ENCODE measurements at places on chromosomes 5 and 9.
A peak's percentile ranks its signal among the peaks of the same experiment; 100 is the strongest.

GRCh38 chr5:151028717-151029116 lies 8.3 kb downstream of the GPX3 start:
- DNase-seq, result no peak

DNA sequence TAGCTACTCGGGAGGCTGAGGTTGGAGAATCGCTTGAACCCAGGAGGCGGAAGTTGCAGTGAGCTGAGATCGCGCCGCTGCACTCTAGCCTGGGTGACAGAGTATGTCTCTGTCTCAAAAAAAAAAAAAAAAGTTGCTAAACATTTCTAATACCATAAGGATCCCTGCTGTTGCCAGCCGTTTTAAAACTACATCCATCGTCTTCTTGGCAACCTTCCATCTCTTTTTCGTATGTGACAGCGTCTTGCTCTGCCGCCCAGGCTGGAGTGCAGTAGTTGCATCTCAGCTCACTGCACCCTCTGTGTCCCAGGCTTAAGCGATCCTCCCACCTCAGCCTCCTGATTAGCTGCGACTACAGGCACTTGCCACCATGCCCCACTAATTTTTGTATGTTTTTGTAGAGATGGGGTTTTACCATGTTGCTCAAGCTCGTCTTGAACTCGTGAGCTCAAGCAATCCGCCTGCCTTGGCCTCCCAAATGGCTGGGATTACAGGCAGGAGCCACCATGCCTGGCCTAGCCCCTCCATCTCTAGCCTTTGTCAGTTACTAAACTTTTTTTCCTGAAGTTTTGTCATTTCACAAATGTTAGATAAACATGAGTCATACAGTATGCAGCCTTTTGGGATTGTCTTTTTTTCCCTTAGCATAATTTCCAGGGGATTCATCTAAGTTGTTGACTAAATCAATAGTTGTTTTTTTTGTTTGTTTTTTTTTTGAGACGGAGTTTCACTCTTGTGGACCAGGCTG lies 13.5 kb downstream of the NSD1 start:
- DNase-seq, result no peak

- no peak for DNase-seq
Measured at GRCh38 chr9:38347946-38348345, 44.6 kb upstream of the ALDH1B1 start.

GRCh38 chr9:96340707-96341106 lies 38.7 kb upstream of the HSD17B3 start:
- no peak for DNase-seq

DNA sequence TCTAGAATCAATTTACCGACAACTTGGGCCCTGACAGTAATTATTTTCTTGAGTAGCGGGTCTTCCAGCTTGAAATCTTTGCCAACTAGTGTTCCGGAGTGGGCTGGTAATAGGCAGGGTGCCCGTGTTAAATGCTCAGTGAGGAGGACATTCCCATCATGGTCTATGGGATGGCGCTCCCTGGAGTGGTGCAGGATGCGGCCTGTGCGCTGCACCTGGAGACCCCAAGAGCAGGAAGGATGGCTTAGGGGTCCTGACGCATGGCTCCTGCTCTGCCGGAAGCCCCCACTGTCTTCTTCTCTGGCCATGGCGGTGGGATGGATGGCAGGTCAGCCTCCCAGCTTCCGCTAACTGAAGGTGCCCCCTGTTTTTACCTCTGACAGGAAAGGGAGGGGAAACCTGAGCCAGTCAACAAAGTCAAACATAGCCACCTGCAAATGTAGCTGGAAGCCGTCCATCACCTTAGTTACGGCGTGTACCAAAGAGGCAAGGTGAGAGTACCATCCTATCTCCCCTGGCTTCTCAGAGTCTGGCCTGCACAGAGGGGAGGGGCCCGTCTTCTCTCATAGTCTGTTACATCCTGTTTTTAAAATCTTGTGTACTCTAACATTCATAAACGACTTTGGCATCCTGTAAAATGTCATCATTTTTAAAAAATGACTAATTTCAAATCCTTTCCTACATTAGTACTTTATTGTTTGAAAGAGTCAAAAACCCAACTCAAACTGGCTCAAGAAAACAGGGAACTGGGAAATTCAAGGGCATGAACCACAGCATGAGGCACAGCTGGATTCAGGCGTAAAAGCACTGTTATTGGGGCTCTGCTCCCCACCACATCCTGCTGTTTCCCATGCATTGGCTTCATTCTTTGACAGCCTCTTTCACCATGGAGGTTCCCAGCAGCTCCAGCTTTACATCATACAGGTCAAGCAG lies 28.5 kb upstream of the UNC5A start:
- no peak for DNase-seq

- peak; percentile 66 for DNase-seq
Measured at GRCh38 chr9:136762915-136763648, 1.2 kb downstream of the LCN15 start.

- DNase-seq, result no peak
Measured at GRCh38 chr9:89786655-89787054, 181.8 kb downstream of the GADD45G start.

GRCh38 chr5:158364367-158364766 lies 505.4 kb upstream of the CLINT1 start:
- no peak for DNase-seq

GRCh38 chr9:21708260-21708711 lies 94.2 kb upstream of the MTAP start:
- no peak for DNase-seq

DNA sequence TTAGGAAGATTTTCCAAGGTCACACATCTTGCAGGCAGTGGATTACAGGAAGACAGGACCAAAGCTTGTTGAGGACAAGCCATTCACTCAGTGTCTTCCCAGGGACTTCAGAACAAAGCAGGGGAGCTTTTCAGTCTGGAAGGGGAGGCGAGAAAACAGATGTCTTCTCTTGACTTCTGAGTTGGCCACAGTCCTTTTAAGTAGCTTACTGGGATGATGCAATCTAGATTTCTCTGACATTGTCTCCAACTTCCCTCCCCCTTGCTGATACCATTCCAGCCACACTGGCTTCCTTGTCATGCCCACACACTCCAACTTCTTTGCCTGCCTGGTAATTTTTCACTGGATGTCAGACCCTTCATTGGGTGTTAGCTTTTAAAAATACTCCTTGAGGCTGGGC lies 174.2 kb upstream of the TBC1D2 start:
- DNase-seq, result no peak

GRCh38 chr9:28407351-28407750 lies 834.1 kb upstream of the C9orf72 start:
- DNase-seq, result no peak

DNA sequence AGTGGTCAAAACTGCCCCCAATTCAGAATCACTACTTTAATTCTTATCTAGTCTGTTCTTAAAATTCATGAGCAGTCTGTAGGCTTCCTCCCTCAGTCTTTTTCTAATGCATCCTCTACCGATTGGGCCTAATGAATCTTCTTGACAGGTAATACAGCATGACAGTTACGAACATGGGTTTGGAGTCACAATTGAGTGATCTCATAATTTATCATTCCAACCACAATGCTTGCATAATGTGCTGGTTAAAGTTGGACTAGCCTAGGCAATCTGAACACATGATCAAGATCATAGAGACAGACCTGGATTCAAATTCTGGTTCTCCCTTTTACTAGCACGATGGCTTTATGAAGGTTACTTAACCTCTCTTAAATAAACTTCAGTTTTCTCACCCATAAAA lies 33.1 kb upstream of the SETD9 start:
- no peak for DNase-seq

DNA sequence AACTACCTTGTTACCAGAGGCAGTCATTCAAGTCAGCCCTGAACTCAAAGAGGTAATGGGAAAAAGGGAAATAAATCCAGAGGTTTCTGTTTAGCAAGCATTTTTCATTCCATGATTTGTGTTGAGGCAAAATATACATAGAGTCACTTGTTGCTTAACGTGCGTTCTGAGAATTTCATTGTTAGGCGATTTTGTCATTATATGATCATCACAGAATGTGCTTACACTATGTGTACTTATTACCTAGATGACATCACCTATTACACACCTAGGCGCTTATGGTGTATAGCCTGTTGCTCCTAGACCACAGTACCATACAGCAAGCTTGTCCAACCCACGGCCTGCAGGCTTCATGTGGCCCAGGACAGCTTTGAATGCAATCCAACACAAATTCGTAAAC lies 36.2 kb downstream of the NUP214 start:
- DNase-seq, result no peak

DNA sequence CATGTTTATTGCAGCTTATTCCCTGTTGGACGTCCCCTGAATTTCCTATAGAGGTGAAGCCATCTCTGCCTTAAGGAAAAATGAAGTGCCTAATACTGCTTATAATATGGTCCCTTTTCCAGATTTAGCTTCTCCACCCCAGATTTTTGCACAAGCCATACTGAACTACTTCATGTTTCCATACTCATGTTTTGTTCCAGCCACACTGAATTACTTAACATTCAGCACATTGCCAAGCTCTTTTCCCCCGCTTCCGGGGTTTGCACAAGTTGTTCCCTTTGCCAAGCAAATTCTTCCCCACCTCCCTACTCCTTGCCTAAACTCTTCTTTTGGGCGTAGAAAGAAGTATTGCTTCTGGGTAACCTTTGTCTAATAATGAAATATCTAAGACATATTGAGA lies 1.7 kb upstream of the CNTRL start:
- DNase-seq, result no peak

- DNase-seq, result no peak
Measured at GRCh38 chr5:112355058-112355685, 63.9 kb downstream of the EPB41L4A start.

GRCh38 chr5:110757118-110757729 lies 18.4 kb downstream of the SLC25A46 start:
- DNase-seq, result no peak

DNA sequence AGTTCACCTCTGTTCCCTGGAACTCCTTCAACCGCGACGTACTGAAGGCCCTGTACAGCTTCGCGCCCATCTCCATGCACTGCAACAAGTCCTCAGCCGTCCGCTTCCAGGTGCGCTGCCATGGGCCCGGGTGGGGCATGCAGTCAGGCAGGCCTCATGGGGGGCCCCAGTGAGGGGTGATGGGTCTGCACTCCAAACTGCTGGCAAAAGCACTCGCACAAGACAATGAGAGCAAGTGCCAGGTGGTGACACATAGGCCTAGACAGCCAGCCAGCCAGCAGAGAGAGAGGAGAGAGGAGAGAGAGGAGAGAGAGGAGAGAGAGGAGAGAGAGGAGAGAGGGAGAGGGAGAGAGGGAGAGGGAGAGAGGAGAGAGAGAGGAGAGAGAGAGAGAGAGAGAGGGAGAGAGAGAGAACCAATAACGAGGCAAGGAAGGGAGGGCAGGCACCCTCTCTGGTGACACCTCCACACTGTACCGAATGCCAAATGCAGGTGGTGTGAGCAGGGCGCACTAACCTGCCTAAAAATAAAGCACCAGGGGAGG lies 21.0 kb downstream of the DBH start:
- DNase-seq, result no peak

DNA sequence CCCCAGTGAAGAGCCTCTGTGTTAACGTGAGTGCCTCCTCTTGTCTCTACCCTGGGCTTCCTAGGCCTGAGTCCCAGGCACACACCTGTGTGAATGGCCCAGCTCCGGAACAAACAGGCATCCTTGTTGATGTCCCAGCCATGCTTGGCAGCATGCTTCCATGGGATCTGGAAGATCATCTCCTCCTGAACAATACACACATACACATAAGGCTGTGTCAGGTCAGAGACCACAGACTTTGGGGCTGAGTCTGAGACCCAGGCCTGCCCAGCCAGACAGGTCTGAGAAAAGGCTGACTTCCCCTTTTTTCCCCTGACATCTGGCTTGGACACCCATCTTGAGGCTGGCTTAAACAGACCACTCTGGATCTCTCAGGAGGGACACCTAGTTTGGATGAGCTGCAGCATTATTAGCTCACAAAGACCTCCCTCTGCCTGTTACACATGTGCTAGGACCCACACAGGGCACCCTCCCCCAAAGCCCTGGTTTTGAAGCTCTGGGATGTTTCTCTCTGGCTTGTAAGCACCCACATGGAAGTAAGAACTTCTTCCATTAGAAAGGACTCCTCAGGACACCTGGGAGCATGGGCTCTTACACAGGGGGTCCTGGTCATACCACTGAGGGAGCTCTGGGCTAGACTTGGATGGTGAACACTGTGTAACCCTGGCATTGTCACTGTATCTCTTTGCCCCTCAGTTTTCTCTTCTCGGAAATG lies 2.6 kb downstream of the IRF1 start:
- DNase-seq, result no peak

- DNase-seq, result no peak
Measured at GRCh38 chr5:150195736-150196485, 6.0 kb downstream of the SLC6A7 start.

DNA sequence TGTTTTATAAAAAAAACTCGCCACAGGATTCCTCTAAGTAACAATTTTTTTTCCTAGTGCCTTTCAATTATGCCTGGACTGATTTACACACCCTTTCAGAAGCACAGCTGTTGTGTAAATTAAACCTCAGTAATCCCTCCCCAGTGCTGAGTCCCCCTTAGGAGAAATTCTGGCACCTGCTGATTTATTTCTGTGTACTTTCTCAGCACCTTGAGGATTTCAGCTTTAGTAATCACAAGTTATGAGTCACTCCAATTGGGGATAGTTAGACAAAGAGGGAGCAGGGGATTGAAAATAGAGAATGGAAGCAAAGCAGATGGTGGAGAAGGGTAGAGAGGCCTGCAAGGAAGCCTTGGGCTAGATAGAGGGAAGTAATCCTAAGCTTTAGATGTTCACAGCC lies 171.7 kb downstream of the TTLL11 start:
- DNase-seq, result no peak

DNA sequence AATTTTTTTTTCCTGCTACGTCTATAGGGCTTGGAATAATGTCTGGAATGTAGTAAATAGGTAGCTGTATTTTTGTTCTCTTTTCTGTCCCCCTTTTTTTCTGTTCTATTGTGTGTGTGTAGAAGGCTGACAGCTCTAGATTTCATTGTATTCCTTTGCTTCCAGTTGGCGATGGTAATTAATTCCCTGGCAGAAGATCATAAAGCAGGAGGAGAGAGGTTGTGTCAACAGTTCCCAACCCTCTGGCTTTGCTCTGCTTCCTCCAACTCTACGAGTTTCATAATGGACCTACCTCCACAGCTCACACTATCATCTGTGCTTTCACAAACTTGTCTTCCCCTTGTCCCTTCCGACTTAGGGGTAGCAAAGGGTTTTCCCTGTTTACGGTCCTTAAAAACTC lies 117.9 kb upstream of the CDH18 start:
- DNase-seq, result no peak

DNA sequence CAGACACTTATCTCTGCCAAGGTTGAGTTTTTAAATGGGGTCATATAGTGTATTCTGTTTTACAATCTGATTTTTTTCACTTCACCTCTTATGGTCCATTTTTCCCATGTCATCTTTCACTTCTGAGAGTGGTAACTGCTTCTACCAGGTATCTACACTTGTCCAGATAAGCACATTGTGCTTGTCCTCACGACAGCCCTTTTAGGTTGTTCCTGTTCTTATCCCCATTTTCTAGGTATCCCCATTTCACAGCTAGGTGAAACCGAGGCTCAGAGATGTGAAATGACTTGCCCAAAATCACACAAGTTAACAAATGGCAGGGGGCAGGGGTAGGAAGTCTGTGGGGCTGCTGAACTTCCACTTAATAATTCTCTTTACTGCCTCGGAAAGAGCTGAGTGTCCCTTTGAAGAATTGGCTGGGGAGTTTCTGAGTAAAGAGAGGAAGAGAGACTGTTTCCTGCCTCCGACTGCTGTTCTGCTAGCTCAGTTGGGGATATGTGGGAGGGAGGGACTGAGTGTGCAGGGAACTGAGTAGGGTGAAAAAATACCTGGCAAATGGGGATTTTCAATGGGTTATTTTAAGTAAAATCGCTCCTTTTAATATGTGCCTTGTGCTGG lies 255.4 kb downstream of the GRIA1 start:
- DNase-seq, result no peak

- DNase-seq, result no peak
Measured at GRCh38 chr9:129289883-129290282, 111.8 kb upstream of the IER5L start.

GRCh38 chr9:109771087-109771486 lies 8.9 kb upstream of the PALM2AKAP2 start:
- no peak for DNase-seq
